AG10803 (cell line): ENCODE measurements at places on chromosomes 4 and X.
A peak's percentile ranks its signal among the peaks of the same experiment; 100 is the strongest.

- no peak for DNase-seq
These were observed 35.7 kb downstream of the PARM1 start for GRCh38 chr4:74968456-74969164.

GRCh38 chr4:29560452-29560851, 1159.7 kb upstream of the PCDH7 start:
- no peak for DNase-seq

DNA sequence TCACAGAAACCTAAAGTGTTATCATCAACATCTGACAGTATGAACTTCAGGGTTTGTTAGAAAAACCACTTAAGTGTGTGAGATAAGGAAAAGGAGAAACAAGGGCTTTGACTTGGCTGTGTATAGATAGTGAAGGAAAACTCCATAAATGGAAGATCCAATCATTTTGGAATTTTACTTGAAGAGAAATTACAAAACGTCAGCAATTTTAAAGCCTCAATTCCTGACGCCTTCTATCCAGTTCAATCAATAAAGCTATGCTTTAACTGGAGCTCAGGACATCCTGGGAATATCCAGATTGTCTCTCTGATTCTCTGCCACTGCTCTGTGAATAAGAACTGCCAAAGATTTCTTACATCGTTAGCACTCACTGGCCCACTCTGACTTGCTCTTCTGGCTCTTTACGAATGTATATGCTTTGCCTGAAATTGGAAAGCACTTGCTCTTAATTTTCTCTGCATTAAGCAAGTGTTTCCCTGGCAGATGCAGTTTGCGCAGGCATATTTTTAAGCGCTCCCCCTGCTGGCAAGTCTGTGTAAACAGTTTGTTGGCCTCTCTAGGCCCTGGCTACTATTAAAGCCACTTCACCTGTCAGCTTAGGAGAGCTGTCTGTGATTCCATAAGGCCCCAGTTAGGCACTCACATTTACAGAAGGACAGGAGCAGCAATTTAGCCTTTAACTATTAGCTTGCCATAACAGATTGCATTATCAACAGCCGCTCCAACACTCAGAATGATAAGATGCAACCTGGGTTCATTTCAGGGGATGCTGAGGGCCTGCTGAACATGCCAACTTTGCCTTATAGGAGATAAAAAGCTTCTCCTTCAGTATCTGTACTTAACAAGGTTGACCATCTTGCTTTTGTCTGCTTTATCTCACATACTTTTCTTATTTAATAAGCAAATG, 251.4 kb upstream of the DDX53 start:
- DNase-seq, result peak; percentile 33

- peak; percentile 63 for DNase-seq
These were observed 102.8 kb downstream of the INPP4B start for GRCh38 chr4:142743121-142743825.

GRCh38 chr4:183254162-183254561, 65.9 kb downstream of the CLDN22 start:
- DNase-seq, result no peak

DNA sequence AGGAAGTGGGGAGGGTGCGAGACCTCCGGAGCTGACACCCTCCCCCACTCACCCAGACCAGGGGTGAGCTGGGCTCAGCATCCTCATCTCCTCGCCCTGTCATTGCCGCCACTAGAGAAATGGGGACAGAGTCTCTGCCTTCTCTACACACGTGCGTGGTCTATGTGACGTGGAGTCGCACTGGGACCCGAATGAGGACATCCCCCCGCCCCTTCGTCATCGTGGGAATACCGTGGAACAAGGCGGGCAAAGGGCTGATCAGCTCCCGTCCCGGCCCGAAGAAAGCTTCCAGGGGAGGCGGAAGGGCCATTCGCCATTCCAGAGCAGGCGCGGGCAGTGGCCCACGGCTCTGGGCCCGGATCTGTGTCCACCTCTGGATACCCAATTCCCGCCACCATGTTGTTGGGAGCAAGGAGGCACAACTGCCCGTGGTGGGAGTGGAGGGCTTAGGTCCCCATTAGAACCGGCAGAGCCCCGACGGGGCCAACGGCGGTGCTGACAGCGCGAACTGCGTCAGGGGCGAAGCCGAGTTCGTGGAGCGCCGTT, 12.0 kb downstream of the HMX1 start:
- DNase-seq, result no peak

- DNase-seq, result peak; percentile 91
These were observed 17.9 kb upstream of the PDE5A start for GRCh38 chr4:119646347-119647071.

DNA sequence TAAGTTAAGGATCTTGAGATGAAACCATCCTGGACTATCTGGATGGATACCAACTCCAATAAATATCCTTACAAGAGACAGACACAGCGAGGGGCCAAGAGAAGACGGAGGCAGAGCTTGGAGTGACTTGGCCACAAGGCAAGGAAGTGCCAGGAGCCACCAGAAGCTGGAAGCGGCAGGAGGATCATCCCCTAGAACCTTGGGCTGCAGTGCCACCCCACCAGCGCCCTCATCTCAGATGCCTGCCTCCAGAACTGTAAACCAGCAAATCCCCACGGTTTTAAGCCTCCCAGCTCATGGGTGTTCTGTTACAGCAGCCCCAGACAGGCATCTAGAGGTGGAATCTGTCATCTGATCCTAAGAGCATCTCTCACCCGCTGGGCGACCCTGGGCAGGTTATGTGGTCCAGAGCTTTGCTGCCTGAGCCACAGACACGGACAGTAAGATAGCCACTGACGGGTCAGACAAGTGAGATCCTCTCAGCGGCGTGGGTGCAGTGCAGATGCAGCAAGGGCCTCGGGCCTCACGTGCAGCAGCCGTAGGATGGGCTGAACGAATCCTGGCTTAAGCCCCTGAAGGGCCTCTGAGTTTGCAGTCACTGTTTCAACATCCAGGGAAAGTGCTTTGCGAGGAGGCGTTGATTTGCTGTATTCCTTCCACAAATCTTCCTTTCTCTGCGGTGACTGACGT, 25.1 kb upstream of the MXD4 start:
- DNase-seq, result no peak

GRCh38 chr4:155249016-155249566, 40.7 kb downstream of the NPY2R start:
- no peak for DNase-seq

- no peak for DNase-seq
These were observed 43.8 kb downstream of the TNIP2 start for GRCh38 chr4:2712261-2712842.

DNA sequence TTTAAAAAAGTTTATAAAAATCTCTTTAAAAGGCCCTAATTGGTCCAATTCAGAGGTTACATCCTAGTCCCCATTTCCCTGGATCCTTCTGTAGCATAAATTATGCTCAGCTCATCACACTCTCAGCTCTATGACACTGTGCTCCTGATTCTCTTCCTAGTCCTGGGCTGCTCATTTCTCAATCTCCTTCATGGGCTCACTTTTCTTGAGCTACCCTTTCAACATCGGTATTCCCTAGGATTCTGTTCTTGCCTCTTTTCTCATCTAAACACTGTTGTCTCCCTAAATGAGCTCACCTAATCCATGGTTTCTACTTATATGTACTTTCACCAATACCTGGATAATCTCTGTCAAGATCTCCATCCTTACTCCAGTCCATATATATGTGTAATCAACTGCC, 14.7 kb downstream of the KLHL15 start:
- no peak for DNase-seq

- no peak for DNase-seq
These were observed 30.6 kb downstream of the GUCY1B1 start for GRCh38 chr4:155789391-155789790.

GRCh38 chr4:174388461-174389145, 104.9 kb downstream of the CEP44 start:
- DNase-seq, result no peak

DNA sequence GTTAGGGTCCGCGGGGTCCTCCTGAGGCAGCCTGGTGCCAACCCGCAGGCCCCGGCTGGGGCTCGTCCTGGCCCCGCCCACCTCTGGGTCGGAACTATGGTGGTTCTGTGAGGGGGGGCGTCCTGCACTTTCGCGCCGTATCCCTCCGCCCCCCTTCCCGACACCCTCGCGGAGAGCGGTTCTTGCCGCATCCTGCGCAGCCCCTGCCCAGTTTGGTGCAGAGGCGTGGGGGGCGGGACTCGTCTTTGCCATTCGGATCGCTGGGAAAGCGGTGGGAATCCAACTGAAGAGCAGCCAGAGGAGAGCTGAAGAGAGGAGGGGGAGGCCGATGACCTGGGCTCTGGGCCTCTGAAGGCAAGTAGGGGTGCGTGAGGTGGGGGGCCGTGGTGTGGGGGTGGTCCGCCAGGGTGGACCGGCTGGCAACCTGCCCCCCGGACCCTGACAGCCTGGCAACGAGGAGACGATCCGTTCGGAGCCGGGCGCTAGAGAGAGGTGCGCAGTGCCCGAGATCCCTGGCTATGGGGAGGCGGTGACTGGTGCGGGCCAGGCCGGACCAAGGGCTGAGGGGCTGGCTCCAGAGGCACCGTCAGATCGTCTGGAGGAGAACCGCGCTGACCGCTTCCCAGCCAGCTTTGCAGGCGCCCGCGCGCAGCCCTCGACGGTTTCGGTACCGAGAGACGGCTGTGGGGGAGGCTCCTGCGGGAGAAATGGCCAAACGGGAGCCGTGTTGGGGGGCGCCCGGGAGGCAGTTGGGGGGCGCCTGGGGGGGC, at the start of gene GPRASP1:
GPRASP1 (plus strand) TSS at position 242 of the 770 bp plus-strand sequence. CDS start 2,431 bp downstream, outside the sequence.
- peak; percentile 44 for DNase-seq

DNA sequence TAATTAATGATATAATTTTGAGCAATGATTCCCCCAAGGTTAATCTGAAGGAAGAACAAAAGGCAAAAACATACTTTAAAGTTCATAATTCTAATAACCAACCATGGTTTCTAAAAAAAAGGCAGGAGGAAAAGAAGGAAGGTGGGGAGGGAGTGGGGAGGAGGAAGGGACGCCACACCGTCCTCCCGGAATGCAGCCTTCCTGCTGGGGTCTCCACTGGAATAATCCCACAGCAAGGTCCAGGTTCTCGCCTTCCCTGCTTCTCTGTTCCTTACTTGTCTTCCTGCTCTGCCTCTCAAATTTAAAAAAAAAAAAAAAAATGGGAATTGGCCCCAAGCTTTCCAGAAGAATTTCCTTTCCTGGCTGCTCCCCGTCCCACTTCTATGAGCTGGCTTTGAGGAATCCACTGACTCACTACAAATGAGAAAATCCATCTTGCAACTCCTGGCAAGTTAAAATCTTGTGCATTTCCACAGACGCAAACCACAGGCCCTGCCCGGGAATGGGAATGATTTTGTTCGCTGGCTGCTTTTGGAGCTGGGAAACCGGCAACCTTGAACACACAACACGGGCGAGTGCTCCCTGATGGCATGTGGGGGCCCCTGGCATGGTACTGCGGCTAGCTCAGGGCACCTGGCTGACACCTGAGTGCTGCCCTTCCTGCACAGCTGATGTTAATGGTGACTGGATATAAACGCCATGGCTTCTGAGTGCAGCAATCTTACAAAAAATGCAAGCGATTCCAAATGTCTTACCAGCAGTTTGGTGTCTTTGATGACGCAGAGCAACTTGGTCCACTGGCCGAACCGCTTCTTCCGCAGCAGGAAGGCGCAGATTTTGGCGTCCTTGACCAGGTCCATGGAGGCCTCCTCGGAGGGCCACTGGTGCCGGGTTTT, 97.0 kb downstream of the AFAP1 start:
- DNase-seq, result peak; percentile 100

- no peak for DNase-seq
These were observed 36.7 kb upstream of the KLHL13 start for GRCh38 chrX:118153270-118153669.

- DNase-seq, result no peak
These were observed 1254.4 kb downstream of the PCDH7 start for GRCh38 chr4:31974490-31975002.
